ENCODE measurements at places on chromosomes 3 and 15. TPM values are rescaled to one million over a fixed set of nuclear protein-coding genes. Genes with fewer than 3 reads are reported as not detected.

The ERICH6 gene
- total RNA-seq: 0.11 TPM

The ZNF860 gene
- 1.4 TPM for total RNA-seq

The CLDN16 gene
- 0.27 TPM for total RNA-seq

The LRRN1 gene
- total RNA-seq: 1.4 TPM

The UROC1 gene
- total RNA-seq: not detected

The CCR5 gene
- not detected for total RNA-seq

The NEO1 gene
- 27.1 TPM for total RNA-seq

The ATP13A5 gene
- 1.7 TPM for total RNA-seq

The CHRFAM7A gene
- total RNA-seq: 4.8 TPM

The PIF1 gene
- total RNA-seq: 0.54 TPM

The CMTM8 gene
- 15.5 TPM for total RNA-seq

The RBM6 gene
- total RNA-seq: 126 TPM

The CHL1 gene
- 4.3 TPM for total RNA-seq

The UBA5 gene
- total RNA-seq: 58.3 TPM

The POTEB3 gene
- total RNA-seq: not detected

DNA sequence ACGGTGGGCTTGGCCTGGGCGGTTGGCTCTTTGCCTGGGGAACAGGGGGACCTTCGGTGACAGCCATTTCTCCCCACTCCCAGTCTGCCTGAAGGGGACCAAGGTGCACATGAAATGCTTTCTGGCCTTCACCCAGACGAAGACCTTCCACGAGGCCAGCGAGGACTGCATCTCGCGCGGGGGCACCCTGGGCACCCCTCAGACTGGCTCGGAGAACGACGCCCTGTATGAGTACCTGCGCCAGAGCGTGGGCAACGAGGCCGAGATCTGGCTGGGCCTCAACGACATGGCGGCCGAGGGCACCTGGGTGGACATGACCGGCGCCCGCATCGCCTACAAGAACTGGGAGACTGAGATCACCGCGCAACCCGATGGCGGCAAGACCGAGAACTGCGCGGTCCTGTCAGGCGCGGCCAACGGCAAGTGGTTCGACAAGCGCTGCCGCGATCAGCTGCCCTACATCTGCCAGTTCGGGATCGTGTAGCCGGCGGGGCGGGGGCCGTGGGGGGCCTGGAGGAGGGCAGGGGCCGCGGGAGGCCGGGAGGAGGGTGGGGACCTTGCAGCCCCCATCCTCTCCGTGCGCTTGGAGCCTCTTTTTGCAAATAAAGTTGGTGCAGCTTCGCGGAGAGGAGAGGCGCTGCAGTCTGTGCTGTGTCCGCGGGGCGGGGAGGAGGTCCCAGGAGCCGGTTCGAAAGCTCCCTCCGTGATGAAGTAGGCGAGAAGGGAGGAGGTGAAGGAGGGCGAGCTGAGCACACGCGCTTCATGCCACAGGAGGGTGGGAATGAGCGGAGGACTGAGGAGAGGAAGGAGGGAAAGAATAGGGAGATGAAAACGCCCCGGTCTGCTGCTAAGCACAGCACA lies 9.6 kb downstream of the CLEC3B start:
- DNase-seq: peak; percentile 19

- DNase-seq: no peak
Measured at GRCh38 chr15:59543721-59544547, 67.6 kb upstream of the GCNT3 start.

- DNase-seq: no peak
Measured at GRCh38 chr3:10725846-10726245, 90.2 kb upstream of the SLC6A11 start.

DNA sequence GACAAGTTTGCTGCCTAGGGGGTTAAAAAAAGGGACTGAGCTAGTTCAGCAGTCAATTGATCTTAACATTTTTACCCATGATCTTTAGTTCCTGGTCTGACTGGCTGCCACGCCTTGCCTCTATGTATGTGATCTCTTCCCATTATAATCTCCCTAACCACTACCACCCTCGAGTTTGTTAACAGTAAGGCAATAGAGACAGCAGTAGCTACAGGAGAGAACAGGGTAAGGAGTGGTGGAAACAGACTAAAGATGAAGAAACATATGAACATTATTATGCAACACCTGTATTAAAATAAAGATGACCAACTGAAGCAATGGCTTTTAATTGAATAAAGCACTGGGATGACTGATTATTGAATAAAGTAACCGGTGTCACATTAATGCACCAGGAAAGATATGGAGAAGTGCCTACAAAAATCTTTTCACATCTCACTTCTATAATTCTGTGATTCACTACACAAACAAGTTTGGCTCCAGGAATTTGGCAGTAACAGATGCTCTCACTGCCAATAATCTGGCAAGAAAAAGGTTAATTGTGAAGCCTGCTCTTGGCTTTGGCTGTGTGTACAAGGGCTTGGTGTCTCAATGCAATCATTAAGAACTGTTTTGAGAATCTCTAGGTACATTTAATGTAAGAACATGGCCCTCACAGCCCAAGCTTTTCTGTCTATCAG lies 95.7 kb downstream of the HHLA2 start:
- no peak for DNase-seq

DNA sequence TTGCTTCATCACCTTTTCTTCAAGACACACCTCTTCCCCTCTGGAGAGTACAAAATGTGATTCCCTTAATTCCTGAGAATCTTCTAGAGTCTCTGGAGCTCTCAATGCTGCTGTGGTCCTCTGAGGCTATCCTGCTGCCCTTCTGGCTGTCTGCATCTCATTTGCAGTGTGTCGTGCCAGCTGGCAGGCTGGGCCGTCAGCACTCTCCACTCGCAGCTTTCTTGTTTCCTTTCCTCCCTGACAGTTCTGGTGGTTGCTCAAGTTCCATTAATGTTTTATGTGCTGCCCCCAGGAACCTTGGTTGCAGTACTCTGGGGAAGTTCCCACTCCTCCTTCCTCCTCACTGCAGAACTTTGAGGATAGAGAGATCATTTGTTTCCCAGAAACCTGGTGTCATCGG lies 210.8 kb upstream of the ROPN1 start:
- peak; percentile 3 for DNase-seq

DNA sequence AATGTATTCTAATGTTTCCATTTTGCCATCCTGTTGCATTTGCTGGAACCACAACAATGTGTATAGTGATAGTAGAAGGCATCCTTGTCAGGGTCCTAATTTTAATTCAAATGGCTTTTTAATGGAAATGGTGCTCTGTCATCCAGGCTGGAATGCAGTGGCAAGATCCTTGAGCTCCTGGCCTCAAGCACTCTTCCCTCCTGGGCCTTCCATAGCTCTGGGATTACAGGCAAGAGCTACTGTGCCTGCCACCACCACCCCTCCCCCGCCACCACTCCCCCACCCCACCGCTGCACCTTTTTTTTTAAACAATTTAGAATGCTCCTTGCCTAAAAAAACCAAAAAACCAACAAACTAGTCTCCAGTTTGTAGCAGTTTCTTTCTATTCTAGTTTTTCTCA lies 15.2 kb upstream of the IQCF6 start:
- no peak for DNase-seq

DNA sequence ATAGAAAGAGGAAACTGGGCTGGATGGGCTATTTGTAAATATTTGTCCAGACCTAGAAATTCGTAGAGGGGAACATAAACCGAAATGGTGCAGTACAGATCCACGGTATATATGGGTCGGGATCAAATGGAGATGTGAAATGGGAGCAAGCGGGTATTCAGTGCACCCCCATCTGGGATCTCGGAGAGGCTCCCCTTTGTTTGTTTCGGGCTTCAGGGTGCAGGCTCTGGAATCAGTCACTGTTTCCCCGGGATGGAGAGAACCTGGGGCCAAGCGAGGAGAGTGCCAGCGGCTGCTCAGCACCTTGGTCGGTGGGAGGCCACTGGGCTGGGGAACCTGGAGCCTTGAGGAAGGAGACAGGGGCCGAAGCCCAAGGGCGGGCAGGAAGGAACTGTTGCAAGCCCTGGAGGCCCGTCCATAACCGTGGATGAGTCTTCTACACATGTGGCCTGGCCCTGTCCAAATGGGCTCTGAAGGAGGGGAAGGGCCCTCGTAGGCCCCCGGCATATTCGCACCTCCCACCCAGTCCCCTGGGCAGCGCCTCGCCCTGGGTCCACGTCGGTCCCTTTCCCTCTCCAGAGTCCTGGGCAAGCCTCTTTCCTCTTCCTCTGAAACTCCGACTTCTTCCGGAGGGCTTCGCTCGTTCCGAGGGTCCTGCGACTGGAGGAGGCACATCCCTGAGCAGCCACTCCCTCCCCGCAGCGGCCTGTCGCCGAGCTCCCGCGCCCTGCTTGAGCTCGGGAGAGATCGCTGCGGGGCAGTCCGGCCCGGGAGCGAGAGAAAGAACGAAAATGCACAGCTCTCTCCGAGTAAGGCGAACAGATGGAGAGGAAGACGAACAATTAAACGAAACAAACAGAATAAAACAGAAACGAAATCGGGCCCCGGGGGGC lies 3.0 kb downstream of the ISL2 start:
- DNase-seq: no peak

DNA sequence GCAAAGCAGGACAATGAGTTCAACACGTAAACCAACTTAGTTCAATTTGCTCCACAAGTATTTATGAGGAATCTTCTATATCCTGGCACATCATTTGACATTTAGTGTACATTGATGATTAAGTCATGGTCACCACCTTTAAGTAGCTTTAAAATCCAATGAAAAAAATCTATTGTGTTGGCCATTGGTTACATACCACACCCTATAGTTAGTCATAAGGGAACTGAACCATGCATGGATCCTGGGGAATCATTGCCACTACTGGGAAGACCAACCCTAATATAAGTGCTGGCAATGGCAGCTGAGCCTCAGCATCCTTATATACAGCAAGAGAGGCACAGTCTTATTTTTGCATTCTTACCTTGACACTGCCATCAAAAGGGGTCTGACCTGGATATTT lies 502.5 kb downstream of the MECOM start:
- no peak for DNase-seq

DNA sequence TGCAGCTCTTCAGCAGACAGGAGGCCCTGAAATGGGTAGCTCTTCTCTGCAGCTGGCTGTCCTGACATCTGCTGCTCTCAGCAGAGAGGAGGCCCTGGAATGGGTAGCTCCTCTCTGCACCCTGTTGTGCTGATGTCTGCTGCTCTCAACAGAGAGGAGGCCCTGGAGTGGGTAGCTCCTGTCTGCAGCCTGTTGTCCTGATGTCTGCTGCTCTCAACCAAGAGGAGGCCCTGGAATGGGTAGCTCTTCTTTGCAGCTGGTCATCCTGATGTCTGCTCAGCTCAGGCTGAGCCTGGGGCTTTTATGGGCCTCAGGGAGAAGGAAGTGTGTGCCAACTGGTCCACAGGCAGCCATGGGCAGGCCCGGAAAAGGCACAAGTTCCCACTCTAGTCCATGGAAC lies 66.6 kb downstream of the PIK3CB start:
- no peak for DNase-seq

- no peak for DNase-seq
Measured at GRCh38 chr3:39755100-39755499, 54.3 kb upstream of the MYRIP start.

DNA sequence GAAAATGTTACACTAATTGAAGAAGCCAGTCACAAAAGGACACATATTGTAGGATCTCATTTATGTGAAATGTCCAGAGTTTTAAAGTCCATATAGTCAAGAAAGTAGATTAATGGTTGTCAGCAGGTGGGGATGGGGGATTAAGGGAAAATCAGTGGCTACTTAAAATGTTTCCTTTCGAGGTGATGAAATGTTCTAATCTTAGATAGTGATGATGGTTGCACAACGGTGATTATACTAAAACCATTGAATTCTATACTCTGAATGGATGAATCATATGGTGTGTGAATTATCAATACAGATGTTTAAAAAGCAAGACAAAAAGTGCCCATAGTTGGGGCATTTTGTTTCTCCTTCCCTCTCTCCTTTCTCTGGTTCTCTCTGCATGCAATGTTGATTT lies 164.6 kb downstream of the ATG7 start:
- DNase-seq: no peak

- no peak for DNase-seq
Measured at GRCh38 chr15:36252146-36252711, 327.2 kb upstream of the CDIN1 start.

- DNase-seq: no peak
Measured at GRCh38 chr3:104436506-104436905, 930.2 kb upstream of the ALCAM start.

GRCh38 chr15:33148129-33148751 lies 46.3 kb downstream of the FMN1 start:
- no peak for DNase-seq

GRCh38 chr3:114846252-114846651 lies 300.8 kb downstream of the ZBTB20 start:
- peak; percentile 11 for DNase-seq

DNA sequence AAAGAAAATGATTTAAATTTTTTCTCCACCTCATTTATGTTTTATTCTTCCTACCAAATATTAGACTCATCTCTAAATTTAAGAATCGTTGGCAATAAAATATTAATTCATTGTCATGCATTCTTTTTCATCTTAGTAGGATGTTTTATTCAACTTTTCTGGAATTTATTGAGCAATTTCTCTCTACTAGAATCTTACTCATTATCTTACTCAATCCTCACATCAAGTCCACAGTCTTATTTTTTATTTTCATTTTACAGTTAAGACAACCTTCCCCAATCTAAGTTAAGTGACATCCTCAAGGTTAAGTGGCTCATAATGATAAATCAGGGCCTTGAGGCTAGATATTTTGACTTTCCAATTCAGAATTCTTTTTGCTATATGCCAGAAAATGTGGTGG lies 15.9 kb upstream of the ALDH1A2 start:
- DNase-seq: no peak

GRCh38 chr3:15290736-15291135 lies 41.6 kb downstream of the SH3BP5 start:
- DNase-seq: no peak

GRCh38 chr15:85463276-85463892 lies 83.0 kb downstream of the AKAP13 start:
- DNase-seq: no peak

- no peak for DNase-seq
Measured at GRCh38 chr15:34252545-34252944, 27.7 kb downstream of the EMC4 start.

DNA sequence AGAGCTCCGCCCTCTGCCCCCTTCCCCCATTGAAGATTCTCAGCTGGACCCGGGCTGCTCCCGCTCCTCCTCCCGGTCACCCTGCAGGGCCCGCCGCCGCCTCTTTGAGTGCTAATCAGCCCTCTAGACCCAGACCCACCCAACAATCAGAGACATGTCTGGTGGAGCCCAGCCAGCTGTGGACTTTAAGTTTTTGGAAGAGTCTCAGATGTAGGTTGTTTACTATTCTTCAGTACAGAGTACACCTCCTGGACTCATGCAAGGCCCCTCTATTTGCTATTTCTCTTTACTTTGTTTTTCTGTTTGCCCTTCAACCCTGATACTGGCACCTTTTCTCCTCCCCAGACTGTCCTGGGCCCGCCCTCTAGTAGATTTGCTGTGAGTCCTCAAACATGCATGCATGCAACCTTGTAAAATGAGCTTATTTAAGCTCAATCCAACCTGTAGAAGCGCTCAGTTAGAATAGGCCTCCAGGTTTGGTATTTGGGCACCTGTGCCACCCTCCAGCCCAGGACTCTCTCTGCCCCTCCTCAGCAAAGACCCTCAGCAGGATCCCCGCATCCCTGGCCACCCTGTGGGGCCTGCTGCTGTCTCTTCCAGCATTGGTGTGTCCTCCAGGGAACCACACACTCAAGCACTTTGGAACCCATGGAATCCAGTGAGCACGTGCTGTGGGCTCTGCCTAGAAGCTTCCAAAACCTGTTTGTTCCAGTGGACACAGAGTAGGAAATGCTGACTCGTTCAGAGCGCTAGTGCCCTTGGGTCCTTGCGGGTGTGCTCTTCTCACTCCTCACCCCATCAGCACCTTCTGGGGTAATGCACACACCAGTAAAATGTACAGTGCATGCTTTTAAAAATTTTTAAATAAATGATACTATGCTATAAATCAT lies 4.6 kb downstream of the PRR23E start:
- DNase-seq: no peak

- DNase-seq: no peak
Measured at GRCh38 chr15:50340416-50340815, 14.6 kb downstream of the GABPB1 start.

Measured in thyroid gland (tissue), 4 donors.